Hepatic stellate cell (primary cell): ENCODE measurements at places on chromosomes 16 and 17.

GRCh38 chr17:57441270-57441600 is 184.9 kb downstream of the MSI2 start:
- no peak for DNase-seq

DNA sequence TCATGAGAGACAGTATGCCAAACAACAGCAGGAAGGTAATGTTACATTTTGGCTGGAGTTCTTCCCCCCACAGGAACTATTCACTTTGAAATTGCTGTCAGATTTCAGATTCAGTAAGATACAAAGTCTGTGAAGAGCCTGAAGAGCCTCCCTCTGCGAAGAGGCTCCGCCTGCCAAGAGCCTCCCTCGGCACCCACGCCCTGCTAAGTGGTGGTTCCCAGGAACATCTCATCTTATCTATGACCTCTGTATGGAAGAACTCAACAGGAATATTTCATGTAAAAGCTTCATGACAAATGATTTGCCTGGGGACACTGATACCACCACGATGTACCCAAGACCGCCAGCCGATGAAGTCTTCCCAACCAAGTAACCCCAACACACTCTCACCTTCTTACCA is 3.2 kb downstream of the ZC3H7A start:
- no peak for DNase-seq

- DNase-seq, result no peak
These were observed 325.8 kb downstream of the ABCC12 start for GRCh38 chr16:47829850-47830600.

DNA sequence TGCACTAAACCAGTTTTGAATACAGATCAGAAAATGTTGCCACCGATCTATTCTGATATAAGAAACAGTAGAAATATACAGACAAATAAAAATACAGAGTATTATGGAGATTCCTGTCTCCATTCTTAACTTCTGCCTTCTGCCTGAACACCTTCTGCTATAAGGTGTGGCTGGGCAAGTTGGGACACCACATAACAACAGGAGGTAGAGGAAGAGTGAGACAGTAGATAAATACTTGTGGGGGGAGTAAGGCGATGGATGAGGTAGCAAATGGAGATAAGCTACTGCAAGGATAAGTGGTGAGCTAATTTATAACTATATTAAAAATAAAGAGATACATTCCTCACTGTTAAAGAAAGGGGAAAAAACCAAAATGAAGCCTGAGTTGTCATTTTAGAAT is 143.7 kb downstream of the CDH8 start:
- DNase-seq, result no peak

GRCh38 chr16:1762879-1763520 is 8.3 kb downstream of the NME3 start:
- no peak for DNase-seq

DNA sequence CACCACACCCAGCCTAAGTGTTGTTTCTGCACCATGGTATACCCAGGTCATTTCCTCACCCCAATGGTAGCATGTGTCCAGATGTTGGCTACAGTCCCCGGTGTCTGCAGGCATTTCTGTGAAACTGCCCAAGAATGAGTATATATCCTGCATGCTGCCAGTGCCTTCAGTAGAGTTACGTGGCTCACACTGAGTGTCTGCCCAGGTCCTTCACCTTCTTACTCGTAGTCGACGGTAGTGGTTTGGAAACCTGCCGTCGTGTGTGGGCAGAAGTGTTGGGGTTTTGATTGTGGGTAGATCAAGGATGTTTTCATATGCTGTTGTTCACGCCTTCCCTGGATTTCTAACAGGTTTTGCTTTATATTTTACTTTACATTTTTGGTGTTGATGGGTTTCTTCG is 16.8 kb downstream of the TCF25 start:
- no peak for DNase-seq

DNA sequence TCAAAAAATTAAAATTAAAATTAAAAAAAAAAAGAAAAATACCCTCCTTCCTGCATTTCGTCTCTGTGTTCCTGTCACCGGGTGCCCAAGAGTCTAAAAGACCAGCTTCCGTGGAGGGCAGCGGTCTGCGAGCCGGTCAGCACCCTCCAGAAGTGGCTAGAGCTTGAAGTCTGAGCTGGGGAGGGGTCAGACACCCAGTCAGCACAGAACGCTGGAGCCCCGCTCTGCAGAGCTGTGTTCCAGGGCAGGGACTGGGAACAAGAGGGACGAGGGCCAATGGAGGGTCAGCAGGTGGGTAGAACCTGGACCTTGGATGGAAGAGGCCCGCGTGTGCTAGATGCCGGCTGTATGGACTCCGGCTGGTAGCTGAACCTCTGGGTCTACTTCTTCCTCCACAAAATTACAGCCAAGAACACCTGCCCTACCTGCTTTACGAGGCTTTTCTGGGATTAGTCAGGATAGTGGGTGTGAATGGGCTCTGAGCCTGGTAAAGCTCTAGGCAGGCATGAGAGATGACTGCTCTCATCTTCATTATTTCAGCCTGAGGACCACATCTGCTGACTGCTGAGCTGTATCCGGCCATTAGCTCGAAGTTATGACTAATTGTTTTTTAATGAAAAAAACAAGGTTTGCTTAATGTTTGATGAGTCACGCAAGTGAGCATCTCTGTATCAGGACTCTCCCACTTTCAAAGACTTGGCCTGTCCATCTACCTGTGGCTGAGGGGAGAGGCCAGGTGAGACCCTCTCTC is 5.9 kb downstream of the TRPV1 start:
- DNase-seq, result peak; percentile 68

GRCh38 chr17:82737967-82738877 is 2.8 kb downstream of the FN3K start:
- no peak for DNase-seq

DNA sequence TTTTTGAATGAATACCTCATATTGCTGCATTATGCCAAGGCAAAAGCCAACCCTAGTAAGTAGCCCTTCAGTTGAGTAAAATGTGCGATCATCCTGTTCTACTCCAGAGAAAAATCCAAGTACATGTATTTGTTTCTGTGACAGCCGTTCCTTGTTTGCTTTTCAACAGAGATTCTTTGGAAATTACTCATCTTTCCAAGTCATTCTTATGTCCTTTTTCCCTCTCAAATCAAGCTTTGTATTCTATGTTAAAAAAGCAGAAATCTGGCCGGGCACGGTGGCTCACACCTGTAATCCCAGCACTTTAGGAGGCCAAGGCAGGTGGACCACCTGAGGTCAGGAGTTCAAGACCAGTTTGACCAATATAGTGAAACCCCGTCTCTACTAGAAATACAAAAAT is 112.9 kb upstream of the HAS3 start:
- DNase-seq, result peak; percentile 35

GRCh38 chr16:79282806-79283205 is 317.7 kb downstream of the MAF start:
- no peak for DNase-seq

DNA sequence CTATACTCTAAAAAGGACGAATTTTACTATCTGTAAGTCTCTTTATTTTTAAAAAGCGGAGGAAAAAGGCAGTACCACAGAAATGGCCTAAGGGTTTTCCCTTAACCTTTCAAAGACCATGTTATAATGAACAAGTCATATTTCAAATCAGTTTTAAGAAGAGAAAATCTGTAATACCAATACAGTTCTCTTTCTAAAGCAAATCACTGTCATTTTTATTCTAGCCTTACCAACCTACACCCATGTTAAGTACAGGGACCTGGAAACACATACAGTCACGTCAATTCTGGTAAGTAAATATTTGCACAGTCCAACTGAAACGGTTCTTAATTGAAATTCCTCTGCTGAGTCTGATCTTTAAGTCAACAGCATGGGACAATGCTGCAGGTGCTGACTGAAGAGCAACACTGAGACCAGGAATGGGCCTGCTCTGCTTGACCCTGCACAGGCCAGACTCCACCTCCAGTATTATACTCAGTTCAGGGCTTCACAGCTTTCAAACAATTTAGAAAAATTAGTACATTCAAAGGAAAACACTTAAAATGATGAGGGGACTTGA is 20.2 kb downstream of the MBTPS1 start:
- DNase-seq, result no peak

DNA sequence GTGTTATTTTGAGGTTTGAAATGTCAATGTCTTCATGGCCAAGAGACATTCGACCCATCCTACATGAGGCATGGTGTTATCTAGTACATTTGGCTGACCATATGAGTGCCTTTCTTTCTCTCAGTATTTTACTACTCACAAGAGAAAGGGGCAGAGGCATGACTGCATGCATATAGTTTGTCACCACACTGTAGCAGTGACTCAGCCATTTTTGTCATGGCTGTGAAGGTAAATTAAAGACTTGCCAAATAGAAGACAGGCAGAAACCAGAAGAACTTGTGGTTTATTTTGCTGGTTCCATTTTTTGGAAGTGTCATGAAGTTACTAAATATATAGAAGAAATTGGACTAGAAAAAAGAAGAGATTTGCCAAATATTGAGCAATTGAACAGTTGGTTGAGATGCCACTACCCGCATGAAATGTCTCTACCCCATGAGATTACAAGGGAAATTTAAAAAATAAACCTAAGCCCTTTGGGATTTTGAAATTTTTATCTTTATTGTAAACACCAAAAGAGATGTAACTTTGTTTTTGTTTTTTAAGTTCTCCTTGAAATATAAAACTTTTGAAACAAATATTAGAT is 170.3 kb downstream of the CHD9 start:
- DNase-seq, result peak; percentile 5

DNA sequence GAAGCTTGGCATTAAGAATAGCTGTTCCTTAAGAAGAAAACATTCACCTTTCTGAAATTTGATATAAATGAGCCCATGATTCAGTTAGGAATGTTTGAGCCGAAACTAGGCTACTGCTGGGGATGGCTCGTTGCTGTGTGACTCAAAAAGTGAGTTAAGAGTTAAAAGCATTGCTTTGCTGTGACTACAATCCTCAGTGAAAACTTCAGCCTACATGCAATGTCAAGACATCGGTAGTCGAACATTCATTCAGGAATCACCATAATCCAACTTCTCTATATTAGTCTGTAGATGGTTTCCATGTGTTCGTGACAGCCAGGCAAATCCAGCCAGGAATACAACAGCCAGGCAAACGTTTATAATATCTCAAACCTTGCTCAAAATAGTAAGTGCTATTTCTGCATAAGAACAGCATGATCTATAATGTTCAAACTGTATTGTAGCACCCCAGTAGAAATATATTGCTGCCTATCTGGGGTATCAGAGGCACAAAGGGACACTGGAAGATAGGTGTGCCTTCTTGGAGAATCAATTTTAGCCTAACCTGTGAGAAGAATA is 1225.1 kb downstream of the CDH8 start:
- no peak for DNase-seq

DNA sequence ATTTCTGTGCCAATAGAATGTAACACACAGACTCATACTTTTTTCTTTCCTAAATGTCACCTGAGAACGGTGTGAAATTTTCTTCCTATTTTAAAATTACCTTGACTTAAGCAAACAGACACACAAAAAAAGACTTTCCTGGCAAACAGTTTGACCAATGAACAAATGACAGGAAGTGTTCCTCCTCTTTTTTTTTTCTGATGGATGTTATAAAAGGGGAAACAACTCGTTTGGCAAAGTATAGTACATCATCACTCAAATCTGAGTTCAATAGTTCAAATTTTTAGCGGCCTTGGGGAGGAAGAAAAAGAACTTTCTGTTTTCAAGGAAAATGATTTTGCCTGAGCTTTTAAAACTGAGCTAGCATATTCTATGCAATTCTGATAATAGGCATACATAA is 19.8 kb downstream of the HS3ST3A1 start:
- no peak for DNase-seq

DNA sequence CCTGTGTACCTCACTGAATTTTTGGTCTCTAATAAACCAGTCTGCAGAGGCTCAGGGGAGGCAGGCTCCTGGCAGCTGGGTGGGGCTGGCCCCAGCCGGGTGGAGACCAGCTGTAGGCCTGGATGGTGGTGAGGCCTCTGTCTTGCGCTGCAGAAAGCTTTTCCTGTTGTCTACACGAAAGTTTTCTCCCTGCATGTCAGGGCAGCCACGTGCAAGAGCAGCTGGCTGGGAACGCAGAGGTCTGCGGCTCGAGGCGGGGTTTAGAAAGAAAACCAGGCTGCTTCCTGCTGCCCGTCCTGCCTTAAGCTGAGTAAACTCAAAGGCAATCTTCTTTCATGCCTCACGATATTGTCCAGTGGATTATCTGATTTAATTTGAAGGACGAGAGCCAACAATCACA is 2.4 kb downstream of the SERPINF1 start:
- DNase-seq, result peak; percentile 77

DNA sequence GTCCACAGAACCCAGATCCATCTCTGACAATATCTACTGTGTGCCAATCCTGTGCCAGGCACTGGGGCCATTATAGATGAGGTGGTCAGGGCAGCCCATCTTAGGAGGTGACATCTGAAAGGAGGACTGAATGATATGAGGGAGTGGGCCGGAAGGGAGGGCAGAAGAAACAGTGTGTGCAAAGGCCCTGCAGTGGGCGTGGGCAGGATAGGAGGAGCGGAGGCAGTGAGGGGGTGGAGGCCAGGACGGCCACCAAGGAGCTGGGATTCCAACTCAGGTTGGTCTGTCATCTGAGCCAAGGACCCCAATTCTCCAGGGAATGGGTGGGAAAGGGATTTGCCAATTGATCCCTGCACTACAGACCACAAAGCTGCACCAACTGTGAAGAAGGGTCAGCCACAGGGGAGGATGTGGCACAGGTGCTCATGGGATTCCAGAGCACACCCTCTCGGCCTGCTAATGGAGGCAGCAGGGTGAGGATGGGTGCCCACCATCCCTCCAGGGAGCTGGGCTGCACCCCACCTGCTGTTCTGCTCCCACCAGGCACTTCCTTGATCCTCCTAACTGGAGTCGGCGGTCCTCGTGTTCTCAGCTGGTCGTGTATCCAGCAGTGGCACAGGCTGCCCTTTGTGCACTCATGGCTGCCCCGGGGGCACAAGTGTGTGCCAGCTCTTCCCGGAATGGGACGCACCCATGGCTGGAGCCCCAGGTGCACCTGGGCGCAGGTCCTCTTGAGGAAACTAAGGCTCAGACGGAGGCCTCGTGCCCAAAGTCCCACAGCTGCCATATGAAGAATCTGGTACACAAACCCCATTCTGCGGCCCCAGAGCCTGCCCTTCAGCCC is 9.6 kb downstream of the SREBF1 start:
- no peak for DNase-seq

- DNase-seq, result no peak
These were observed 3.8 kb upstream of the KAT7 start for GRCh38 chr17:49784636-49785035.
